Uterine smooth muscle cell (primary cell): ENCODE measurements at places on chromosomes 2 and 18. TPM values are rescaled to one million over a fixed set of nuclear protein-coding genes. Genes with fewer than 3 reads are reported as not detected.

SOX11 gene
- total RNA-seq: 0.37 and 0.66 TPM in 2 replicates

IMMT gene
- total RNA-seq: 56.9 and 66.6 TPM in 2 replicates

SCYGR7 gene
- not detected in 2 replicates for total RNA-seq

TET3 gene
- 2.9 and 4.2 TPM in 2 replicates for total RNA-seq

SERPINB3 gene
- total RNA-seq: not detected in 2 replicates

TUBA4B gene
- 0.11 TPM in 1 of 2 replicates, not detected in the other for total RNA-seq

CAPG gene
- total RNA-seq: 156 and 193 TPM in 2 replicates
